ENCODE measurements at places on chromosomes 12 and 14.
A peak's percentile ranks its signal among the peaks of the same experiment; 100 is the strongest.

GRCh38 chr12:127393465-127393864, 873.5 kb upstream of the TMEM132C start:
- no peak for DNase-seq

DNA sequence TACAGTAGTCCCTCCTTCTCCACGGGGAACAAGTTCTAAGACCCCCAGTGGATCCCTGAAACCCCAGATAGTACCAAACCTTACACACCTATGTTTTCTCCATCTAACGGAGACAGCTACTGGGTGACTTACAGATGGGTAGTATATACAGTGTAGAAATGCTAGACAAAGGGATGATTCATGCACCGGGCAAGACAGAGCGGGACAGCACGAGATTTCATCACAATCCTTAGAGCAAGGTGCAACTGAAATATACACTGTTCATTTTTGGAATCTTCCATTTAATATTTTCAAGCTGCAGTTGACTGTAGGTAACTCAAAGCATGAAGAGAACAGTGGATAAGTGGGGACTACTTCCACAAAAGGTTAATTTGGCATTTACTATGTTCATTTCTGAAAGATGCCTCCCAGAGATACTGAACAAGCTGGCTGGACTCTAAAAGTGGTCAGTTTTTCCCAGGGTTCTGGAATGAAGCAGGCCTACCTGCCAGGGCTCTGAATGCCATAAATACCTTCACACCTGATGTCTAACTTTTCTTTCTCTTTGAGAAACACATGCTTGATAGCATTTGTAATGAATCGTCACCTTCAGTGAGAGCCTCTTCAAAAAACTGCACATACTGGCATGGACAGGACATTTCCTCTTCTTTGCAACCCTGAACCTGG, 127.7 kb upstream of the FOXN3 start:
- DNase-seq, result no peak

- no peak for DNase-seq
These were observed 57.0 kb upstream of the FOXN3 start for GRCh38 chr14:89473989-89474388.

DNA sequence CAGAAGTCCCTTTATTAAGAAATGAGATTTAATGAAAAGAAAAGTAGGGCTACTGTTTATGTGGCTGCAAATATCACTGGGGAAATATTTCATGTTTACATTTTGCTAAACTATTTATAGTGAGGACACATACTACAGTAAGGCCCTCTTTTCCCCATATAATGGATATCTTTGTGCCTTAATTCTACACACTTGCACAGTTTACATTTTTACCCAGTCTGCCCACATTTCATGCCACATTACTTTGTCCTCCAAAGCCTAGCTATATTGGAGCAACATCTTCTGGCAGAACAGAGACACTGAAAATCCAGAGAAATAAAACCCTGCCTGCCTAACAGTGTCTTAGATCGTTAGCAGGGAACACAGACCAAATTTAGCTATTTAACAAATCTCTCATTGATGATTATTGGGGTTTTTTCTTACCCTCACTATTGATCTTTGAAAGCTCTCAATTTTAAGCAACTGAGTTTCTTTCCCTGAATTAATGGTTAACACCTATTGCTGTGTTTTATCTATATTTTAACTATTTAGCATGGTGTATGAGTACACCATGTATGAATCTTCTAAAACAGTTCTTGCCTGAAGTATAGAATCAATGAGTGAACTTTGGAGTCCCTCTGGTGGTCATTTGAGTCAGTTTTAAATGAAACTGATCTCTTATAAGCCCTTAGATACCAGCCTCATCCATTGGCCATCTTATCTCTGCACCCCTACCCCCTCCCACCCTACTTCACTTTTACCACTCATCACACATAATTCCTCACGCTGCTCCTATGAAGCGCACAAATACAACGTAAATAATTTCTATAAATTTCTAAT, 170.2 kb downstream of the BCAT1 start:
- DNase-seq, result peak; percentile 14

GRCh38 chr14:20418501-20418909, 5.2 kb upstream of the TEP1 start:
- no peak for DNase-seq

GRCh38 chr12:119178544-119179334, at the start of gene HSPB8:
Gene HSPB8, plus strand, starts transcription at chr12:119178931. Its CDS starts 382 bp downstream, at chr12:119179313.
- DNase-seq, result no peak

DNA sequence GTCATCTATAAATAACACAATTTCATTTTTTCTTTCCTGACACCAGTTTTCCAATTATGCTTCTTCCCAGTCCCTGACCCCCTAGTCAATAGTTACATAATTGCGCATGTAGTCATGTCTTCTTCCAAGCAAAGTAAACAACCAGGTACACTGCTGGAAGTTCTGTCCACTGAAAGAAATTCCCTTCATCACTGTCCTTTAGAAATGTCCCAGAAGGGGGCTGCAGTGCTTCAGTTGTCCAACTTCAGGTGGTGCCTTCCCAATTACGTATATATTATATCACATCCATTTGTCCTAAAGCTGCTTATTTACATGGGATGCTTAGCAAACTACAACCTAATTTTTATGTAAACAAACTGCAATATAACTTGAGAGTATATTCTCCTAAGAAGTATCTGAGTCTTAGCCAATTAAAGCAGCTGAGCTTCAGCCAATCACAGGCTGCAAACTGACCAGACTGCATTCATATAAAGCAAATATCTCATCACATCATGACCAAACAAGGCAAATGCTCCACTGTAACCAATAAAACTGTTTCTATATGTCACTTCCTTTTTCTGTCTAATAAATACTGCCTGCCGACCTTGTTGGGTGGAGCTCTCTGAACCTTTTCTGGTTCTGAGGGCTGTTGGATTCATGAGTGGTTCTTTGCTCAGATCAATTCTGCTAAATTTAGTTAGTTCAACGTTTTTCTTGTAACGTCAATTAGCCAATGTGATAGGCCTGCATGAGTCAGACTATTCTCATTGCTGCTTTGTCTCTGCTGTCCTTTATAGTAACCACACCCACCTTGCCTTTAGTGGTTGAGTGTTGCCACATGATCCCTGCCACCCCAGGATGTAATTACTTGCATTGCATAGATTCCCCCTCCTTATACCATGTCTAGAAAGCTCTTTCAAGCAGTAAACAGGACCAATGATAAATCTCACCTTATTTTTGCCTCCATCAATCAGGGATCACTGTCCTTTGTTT, 239.3 kb downstream of the ALG10B start:
- no peak for DNase-seq

- no peak for DNase-seq
These were observed 505.1 kb upstream of the TMEM132C start for GRCh38 chr12:127761880-127762279.

DNA sequence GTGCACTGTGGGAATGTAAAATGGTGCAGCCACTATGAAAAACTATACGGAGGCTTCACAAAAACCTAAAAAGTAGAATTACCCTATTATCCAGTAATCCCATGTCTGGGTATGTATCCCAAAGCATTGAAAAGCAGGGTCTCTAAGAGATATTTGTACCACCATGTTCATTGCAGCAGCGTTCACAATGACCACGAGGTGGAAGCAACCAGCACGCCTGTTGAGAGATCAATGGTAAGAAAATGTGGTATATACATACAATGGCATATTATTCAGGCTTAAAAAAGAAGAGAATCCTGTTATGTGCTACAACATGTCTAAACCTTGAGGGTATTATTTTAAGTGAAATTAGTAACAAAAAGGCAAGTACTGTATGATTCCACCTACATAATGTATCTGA, 910 bp upstream of the NOPCHAP1 start:
- DNase-seq, result no peak

Measured in glomerular endothelial cell (primary cell).